ENCODE measurements at places on chromosomes 7 and 10.

- DNase-seq = no peak
These were observed 356.2 kb upstream of the LRGUK start for GRCh38 chr7:133770863-133771492.

DNA sequence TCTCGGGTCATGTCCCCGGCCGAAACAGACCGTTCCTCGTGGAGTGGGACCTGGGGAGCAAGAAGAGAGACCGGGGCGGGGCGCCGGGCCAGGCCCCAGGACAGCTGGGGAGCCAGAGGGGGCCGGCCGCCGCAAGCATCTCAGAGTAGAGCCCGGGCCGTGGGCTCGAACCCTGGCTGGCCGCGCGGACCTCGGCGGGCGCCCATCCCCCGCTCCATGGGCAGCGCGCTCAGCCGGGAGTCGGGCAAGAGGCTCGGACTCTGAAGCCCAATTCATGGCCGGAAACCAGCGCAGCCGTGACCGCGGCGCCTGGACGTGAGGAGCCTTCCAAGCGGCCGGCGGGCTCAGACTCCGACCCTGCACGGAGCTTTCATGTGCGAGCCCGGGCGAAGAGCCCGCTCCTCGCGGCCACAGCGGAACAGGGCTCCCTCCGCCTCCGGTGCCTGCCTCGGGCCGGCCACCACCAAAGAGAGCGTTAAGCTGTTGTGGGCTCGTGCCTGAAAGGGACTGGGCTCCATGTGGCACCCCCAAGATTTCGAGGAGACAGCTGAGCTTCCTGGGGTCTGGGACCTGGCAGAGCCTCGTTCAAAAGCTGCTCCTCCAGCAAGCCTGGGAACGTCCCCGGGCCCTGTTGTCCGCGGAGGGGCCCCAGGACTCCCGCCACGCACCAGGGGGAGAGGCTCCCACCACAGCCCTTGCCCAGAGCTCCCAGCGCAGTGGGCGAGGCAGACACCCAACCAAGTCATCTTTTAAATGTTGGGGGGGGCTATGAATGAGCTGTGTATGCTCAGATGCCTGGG, 757 bp upstream of the GRID1 start:
- DNase-seq = no peak

GRCh38 chr7:28296571-28297483, 115.5 kb upstream of the CREB5 start:
- peak; percentile 71 for DNase-seq

DNA sequence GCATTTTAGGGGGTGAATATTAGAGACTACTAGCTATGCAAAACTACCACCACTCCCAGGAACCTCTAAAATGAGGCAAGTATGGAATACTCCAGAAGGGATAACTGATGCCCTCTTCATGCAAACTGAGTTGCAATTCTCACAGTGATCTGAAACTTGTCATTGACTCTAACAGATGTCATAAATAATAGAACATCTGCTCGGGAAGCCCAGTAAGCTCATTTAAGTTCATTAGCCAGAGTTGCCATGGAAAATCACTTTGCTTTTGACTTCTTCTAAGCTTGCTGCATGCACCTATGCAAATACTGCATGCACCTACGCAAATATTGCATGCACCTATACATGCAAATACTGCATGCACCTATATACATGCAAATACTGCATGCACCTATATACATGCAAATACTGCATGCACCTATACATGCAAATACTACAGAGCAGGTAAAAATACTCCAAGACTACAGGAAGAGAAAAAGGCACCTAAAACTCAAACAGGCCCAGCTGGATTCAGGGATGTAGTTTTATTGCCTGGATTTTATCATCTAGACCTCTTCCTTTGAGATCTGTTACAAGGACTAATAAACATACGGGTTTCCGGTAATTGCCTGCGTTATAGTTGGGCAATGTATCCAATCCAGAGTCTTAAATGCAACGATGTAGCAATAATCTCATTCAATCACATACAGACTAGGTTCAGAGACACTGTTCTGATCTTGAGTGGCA, 1061.1 kb upstream of the AUTS2 start:
- DNase-seq = no peak

DNA sequence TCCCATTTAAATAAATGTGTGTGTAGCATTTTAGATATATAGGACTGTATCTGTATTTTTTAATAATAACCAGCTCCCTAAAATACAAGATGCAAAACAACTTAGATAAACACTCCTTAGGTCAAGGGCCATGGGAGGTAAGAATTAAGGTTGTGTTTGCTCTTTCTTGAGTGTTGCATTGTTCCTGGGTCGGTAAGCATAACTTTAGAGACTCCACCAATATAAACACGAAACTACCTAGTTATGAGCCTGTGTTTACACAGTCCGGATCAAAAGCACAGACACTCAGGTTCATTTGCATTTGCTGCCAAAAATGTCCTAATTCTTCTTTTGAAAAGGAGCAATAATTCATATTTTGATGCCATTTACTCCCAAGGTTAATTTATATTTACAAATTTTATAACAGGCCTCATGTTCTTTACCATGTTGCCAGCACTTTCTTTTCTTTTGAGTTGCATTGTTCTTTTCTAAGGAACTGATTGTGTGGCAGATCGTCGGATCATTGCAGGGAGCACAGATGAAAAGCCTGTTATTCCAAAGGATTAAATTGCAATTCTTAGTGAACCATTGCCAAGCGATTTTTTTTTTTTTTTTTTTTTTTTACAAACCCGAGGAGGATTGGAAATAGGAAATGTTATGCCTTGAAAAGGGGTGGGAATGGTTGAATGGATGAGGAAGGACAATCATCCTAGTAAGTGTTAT, 45.8 kb upstream of the GLCCI1 start:
- no peak for DNase-seq

GRCh38 chr7:98464558-98464940, 63.7 kb upstream of the BAIAP2L1 start:
- no peak for DNase-seq

DNA sequence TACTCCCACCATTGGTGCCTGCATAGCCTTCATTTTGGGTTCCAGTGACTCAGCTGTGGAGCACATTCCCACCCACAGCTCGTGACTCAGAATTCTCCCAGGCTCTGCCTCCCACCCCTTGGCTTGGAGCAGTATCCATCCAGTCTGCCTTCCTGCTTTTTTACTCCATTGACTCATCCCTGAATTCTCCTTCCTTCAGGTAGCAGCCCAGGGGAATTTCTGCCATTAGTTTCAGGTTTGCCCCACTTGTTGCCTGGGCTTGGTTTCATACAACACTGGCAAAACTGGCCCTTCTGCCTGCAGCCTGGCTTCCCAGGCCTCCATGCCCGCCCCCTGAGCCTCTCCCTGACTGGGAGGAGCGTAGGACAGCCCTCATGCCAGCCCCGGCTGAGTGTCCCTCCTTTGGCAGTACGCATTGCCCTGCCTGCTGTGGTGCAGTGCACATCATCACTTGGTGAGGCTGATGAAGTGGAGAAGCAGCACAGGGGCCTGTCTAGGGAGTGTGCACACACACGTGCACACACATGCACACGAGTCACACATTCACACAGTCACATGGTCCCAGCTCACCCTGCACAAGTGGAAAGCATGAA, 55.0 kb downstream of the SNX10 start:
- no peak for DNase-seq

DNA sequence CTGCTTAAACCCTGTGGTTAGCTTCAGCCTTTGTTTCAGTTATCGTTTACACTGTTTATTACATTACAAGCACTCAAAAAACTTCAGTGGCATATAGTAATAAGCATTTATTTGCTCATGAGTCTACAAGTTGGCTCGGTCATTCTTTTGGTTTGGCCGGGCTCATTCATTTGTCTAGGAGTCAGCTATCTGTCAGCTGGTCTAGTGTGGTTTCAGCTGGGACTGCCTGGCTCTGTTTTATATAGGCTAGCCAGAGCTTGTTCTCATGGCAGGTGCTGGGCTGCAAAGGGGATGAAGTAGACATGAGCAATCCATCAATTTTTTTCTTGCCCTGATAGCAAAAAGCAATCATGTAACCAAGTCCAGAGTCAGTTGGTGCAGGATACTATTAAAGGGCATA, 103.6 kb downstream of the MKLN1 start:
- DNase-seq = no peak

DNA sequence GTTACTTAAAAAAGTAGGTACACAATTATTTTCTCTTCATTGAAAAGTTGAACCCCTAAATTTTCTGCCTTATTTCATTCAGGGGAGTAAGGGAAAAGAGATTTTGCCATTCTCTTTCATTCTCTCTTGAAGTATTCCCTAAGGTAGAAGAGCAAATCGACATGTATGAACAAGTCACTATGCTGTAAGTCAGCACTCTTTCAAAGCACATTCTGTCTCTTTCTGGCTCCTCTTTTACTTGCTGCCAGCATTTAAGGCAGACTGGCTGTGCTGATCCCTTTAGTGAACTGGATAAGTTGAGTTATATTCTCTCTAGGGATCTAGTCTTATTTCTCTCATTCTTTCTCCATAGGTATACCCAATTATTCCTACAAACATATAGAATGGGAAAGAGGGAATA, 222.3 kb upstream of the ZWINT start:
- DNase-seq = no peak

DNA sequence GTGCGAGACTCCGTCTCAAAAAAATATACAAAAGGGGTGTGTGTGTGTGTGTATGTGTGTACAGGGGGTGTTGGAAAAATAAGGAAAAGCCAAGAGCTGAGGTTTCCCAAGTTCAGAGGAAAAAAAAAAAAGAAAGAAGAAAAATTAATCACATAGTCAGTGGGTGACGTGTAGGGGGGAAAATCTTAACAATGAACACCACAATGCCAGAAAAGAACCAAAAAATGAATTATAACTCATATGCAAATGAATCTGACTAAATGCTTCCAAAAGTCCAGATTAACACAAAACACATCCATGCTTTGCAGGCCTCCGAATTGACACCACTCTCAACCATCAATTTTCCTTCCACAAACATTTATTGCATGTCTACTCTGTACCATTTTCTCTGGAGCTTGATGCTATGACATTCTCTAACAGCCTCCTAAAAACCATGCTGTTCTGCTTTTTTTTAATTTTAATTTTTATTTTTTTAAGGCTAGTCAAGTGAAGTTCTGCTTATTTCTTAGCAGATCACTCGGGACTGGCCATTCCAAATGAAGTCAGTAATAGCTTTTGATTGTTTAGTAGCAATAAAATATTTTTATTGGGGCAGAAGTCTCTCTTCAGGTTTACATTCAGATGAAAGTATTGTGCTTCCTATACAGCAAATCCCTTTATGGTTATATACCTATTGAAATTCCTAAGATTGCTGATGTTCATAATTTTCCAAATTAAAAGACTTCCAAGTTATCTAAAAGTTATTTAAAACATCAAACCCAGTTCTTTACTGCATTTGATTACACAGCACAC, 133.8 kb downstream of the CNOT4 start:
- DNase-seq = no peak

GRCh38 chr7:84226759-84227158, 32.2 kb upstream of the SEMA3A start:
- no peak for DNase-seq

DNA sequence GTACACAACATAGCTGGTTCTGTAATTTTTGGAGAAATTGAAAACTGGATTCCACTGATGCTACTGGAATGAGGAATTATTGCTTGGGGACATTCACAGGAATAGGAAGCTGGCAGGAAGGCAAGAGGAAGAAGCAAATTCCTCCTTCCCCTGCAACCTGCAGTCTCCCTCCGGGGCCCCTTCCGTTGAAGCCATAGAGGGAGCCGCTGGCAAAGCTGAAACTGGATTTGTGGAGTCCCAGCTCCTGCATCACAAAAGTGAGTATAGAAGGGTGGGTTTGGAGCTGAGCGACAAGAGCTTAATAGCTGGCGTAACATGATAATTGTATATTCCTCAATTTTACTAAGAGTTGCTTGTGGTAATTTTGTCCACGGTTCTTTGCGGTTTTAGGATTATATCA, 190.8 kb downstream of the ADRA2A start:
- no peak for DNase-seq

DNA sequence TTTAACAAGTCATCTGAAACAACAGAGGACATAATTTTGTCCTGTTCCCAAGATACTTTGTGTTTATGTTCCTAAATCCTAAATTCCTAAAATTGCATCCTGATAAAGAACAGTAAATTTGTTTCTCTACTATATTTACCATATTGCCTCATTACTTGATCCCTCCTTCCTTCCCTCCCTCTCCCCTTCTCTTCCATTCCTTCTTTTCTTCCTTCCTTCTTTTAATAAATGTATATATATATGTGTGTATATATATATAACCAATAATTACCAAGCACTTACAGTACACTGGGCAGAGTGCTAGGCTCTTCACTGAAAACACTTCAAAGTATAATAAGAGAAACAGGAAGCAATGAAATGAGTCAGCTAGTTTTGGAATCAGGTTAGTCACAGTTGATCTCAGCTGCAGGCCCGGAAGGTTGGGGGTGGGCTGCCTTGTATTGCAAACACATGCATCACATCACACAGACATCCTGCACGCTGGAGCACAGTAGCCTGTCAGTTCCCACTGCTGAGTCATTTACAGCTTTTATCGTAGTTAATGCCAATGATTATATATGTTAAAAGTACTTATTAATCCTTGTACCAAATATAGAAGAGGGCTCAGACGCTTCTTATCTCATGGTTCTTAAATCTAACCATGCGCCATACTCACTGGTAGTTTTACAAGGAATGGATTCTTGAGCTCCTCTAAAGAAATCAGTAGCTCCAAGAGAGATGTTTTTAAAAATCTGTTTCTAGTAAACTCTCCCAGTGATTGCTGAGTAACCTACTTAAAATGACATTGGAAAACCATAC, 551.7 kb downstream of the GRM8 start:
- peak; percentile 85 for DNase-seq

DNA sequence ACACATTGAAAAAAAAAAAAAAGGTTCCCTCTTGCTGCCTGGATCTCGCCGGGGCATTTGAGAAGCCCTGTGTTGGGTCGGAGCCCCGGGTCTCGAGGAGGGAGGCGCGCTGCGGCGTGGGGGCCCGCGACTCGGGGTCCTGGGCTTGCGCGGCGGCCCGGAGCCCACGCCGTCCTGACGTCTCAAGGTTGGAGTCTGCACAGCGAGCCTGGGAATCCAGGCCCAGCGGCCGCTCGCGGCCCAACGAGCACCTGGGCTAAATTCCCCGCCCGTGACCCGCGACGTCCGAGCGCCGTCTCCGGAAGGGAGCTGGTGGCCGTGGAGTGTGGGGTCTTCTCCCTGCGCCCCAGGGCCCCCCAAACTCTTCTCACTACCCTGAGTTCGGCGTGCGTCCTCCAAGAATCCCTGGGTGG, 1.4 kb upstream of the CTBP2 start:
- DNase-seq = no peak

DNA sequence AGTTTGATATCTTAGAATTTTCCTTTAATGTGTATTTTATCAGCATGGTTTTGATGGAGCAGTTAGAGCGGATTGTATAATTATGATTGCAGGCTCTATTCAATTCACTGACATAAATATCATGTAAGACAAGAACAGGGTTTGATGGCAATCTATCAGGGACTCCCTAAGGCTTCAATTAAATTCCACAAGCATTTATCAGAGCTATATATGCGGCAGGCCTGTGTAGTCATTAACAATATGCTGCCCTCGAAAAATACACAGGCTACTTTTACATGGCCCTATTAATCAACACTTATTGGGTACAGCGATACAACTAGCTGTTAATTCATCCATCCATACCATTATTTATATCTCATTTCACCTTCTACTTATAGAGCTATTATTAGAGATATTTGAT, 358.1 kb upstream of the TPK1 start:
- DNase-seq = no peak

Data from Karpas-422 (cell line).